ENCODE measurements at places on chromosomes 11 and 22.

DNA sequence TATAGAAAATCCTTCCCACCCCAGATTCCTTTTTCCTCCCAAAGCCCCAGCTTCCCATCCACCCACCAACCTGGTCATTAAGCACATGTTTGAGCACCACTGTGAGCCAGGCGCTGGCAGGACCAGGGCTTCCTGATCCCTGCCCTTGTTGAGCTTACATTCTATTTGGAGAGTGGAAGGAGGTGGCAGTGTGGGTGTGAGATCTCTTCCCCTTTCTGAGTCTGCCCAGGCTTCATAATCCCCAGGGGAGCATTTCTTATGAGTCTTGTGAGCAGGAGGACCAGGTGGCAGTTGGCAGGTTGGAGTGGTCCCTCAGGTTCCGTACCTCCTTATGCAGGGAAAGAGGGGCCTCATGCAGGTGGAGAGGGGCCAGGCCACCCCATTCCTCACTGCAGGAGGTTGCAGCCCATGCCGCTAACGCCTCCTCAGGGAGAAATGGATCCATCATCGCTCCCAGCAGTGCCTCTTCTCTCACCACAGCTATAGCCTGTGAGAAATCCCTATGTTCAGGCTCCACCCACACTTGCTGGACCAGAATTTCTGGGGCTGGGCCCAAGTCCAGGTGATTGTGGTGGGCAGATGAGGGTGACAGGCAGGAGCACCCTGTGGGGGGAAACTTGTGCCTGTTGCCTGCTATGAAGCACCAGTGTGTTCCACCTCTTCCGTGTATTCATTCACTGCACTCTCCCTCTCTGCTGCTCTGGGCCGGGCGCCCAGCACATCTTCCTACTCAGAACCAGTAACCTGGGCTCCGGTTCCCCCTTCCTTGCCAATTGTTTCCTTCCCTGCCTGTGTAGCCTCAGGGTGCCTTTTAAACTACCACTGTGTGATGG, 23.5 kb downstream of the UBE2L3 start:
- DNase-seq = no peak

- no peak for DNase-seq
These were observed 237.2 kb downstream of the LRRC4C start for GRCh38 chr11:41222236-41222635.

DNA sequence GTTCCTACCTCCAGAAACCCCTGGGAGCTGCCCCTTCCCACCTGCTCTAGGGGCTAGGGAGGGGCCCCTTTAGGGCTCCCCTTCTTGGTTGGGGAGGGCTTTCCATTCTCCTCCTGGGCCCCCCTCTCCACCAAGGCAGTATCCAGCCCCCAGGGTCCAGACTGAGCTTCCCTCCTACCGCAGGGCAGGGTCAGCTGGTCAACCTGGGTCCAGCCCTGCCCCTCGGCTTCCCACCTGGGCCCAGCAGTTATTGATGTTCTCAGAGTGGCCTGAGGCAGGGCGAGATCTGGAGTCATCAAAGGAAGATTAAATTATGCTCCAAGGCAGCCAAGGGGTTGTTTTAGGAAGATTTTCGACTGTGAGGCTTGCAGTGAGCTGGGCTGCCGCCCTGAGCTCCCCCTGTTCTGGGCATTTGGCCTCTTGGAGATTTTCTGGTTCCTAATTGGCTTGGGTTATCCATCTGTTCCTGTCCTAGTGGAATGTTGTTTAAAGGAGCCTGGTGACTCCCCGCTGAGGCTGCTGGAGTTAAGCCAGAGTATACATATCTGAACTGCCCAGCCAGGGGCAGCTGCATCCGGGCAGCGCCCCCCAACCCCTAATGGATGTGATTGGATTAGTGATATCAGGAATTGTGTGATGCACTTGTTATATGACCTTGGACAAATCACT, 1.8 kb upstream of the SLC22A8 start:
- no peak for DNase-seq

- DNase-seq = peak; percentile 69
These were observed at the start of gene RNF214 for GRCh38 chr11:117232092-117232878. Gene RNF214, plus strand, starts transcription at chr11:117232671. Its CDS starts 1,602 bp downstream, at chr11:117234273.

GRCh38 chr22:19615001-19615461, 90.8 kb upstream of the CLDN5 start:
- DNase-seq = no peak

Data from CD4-positive, alpha-beta T cell treated with Interleukin-4 for 4 hours (primary cell).